ENCODE measurements at places on chromosomes 4 and X.

DNA sequence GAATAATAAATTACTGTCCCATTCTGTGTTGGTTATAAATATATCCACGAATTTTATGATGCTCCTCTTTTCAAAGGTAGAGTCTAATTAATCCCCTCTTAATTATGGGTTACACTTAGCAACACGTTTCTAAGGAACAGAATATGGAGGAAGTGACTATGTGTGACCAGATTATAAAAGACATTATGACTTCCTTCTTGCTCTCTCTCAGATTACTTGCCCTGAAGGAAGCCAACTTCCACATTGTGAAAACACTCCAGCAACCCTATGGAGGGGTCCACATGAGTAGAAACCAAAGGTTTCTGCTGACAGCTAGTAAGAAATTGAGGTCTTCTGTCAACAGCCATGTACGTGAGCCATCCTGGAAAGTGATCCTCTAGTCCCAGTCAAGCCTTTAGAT lies 59.3 kb downstream of the WDFY3 start:
- DNase-seq, result no peak

GRCh38 chrX:3462166-3462508 lies 115.7 kb upstream of the MXRA5 start:
- no peak for DNase-seq

DNA sequence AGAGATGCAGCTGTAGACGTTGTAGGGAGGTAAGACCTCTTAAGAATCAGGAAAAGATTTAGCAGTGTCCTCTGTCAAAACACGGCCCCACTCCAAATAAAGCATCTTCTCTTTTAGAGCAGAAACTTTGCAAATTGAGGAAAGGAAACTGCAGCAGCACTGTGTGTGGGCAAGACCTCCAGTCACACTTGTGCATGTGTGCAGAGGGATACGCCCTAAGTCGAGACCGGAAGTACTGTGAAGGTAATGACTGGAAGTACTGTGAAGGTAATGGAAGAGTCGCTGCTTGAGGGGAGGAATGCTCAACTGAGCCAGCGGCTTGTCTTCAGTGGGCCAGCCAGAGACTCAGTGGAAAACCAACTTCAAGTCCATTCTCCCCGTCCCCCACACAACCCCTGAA lies 46.5 kb downstream of the EGF start:
- no peak for DNase-seq

DNA sequence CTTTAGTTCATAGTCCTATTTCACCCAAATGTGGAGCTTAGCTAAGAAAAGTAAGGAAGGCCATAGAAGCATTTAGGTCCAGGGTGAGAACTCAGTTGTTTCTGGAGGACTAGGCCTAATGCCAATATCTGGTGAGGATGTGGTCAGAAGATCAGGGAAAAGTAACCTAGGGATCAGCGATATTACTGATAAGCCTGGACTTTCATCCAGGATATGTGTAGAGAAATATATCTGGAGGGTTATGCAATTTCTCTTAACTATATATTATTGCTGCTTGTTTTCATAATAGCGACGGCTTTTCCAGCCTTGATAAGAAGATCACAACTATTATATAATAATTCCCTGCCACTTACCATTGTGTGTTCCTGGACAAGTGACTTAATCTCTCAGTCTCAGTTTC lies 81.1 kb downstream of the FRAS1 start:
- DNase-seq, result no peak

- no peak for DNase-seq
Observed at GRCh38 chr4:2305766-2306501, 44.0 kb upstream of the MXD4 start.

DNA sequence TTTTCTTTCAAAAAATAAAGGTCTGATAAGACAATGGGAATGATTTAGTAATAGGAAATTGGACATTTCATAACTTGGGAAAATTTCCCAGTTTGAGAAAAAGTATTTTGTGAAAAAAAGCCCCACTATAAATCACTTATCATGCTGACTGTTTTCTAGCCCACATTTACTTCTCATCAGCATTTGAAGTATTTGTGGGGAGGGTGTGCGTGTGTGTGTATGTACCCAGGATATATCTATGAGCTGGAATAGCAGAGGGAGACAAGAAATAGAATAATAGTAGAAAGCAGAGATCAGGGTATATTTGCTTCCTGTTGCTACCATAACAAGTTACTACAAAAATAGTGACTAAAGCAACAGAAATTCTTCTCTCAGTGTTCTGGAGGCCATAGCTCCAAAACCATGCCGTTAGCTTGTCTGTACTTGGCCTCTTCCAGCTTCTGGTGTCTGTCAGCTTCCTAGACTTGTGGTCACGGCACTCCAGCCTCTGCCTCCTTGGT lies 139.8 kb downstream of the PTTG2 start:
- DNase-seq, result no peak

DNA sequence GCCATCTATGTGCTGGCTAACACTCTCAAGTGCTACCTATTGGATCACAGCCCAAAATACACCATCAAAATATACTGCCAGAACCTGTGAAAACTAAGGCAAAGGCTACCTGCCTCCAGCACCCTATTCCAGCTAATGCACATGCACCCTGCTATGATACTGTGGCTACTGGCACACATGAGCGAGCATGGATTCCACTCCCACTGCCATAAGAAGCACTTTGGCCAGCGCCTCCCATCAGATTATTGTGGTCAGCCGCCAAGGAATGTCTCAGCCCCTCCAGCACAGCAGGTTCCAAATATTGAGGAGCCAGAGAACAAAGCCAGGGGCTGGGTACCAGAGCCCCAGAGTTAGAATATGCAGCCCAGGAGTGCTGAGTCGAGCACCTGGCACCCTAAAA lies 32.5 kb upstream of the TMPRSS11F start:
- no peak for DNase-seq

DNA sequence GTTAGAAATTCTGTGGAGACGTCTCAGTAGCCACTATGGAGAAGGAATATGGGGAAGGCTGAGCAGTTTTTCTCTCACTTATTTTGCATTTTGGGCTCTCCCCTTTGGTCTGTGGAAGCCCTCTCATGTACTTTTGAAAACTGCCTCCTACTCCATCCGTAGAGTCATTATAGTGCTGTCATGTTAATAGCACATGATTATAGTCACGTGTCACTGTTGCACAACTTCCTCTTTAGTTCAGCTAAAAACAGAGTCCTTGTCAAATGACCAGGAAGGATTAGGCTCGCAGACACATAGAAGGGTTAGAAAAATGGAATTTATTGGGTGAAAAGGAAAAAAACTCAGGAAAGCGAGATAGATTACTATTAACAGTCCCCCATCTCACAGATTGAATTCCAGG lies 258.2 kb upstream of the CXorf51A start:
- no peak for DNase-seq

DNA sequence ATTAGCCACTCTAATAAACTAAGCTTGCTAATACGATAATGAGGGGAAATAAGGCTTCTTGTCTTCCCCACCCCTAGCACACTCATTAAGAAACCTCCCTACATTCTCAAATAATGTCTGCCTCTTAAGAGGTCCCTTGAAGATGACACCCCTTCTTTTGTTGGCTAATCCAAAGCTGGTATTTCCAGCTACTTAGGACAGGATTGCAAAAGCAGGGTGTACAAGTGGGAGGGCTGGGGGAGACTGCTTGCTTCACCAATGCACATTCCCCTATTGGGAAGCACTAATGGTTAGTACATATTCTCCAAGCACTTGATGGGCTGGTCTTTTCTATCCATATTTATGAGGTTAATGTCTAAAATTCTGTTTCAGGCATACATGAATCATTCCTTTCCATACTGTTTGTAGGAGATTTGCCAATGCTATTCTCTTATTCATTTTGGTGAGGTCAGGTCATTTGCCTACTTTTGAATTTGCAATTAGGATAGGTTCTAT lies 16.8 kb upstream of the TIMM8A start:
- DNase-seq, result no peak

DNA sequence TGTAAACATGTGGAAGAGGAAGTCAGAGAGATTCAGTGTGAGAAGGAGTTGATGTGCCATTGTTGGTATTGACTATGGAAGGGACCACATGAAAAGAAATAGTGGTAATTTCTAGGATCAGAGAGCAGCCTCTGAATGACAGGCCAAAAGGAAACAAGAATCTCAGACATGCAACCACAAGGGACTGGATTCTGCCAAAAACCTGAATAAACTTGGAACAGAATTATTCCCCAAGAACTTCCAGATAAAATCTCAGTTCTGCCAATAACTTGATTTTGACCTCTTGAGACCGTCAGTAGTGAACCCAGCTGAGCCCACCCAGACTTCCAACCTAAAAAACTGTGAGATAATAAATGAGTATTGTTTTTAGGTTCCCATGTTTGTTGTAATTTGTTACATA lies 653.6 kb upstream of the NR3C2 start:
- DNase-seq, result no peak

GRCh38 chrX:149286940-149287349 lies 218.2 kb downstream of the IDS start:
- DNase-seq, result no peak

- DNase-seq, result no peak
Observed at GRCh38 chrX:13732246-13733067, 2.0 kb downstream of the TRAPPC2 start.

GRCh38 chrX:45601052-45601451 lies 400.4 kb upstream of the DIPK2B start:
- no peak for DNase-seq

DNA sequence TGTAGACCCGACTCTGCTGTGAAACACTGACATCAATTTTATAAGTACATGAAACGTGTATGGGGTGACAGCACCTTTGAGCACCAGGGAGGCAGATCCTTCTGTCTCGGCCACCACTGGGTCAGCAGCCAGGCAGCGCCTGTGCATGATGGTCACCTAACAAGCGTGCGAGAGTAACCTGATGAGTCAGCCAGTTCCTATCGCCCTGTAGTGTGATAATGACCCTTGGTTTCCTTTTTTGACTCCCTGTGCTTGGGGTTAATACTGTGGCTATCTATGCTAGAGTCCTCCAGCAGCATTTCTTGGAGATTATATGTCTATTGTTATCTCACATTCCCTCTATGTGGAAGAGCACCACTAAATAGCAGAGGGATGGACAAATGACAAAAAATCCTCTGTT lies 101.6 kb downstream of the NPNT start:
- no peak for DNase-seq

- DNase-seq, result no peak
Observed at GRCh38 chr4:93092765-93093164, 735.8 kb upstream of the ATOH1 start.

- no peak for DNase-seq
Observed at GRCh38 chr4:83610729-83611128, 74.8 kb downstream of the GPAT3 start.

- no peak for DNase-seq
Observed at GRCh38 chr4:110510955-110511544, 35.1 kb downstream of the ENPEP start.

GRCh38 chr4:76809594-76810305 lies 88.2 kb downstream of the SOWAHB start:
- DNase-seq, result no peak

GRCh38 chrX:39196192-39197102 lies 395.2 kb downstream of the MID1IP1 start:
- no peak for DNase-seq

GRCh38 chr4:115228851-115229250 lies 115.4 kb upstream of the NDST4 start:
- DNase-seq, result no peak

DNA sequence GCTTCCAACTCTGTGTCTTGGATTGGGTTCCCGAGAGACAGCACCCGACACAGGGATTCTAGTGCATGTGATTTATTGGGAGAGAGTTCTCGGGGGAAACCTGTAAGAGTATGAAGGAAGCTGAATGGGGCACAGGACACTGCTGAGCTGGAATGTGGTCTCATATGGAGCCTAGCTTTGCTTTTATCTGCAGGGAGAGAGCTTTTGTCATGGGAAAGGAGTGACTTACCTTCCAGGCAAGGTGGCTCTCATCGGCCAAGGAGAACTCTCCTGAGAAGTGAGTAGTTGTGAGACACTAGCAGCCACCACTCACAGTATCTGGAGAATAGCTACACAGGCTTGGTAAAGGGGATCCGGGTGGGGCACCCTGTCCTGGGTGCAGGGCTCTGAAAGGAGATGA lies 124.5 kb downstream of the NHS start:
- no peak for DNase-seq

- DNase-seq, result peak; percentile 17
Observed at GRCh38 chr4:153684182-153684970, at the start of gene TLR2. Gene TLR2 (plus strand): TSS chr4:153684280. CDS start chr4:153702908, 18,628 bp downstream.

DNA sequence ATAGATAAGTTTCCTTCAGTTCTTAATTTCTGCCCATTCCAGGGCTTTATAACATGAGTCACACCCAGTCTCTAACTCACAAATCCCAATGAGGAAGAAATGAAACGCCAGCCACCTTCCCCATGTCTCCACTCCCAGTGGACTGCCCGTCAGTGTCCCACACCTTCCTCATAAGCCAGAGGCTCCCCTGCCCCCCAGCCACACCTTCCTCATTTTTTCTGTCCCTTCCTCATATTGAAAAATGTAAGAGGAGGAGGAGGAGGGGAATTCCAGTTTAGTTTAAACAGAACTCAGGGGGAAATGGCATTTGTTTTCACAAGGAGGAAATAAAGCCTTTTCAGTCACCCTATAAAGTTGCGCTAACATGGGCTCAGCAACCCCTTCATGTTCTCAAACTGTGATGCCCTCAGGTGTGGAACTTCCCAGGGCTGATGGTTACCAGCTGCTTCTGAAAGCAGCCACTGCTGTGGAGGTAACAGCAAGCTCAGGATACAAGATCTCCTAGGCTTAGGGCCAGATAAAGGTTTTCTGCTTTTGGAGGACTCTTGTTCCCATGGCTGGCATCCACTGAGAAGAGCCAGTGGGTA lies 97.8 kb downstream of the PARM1 start:
- no peak for DNase-seq

- DNase-seq, result no peak
Observed at GRCh38 chrX:3290561-3290960, 55.9 kb downstream of the MXRA5 start.

DNA sequence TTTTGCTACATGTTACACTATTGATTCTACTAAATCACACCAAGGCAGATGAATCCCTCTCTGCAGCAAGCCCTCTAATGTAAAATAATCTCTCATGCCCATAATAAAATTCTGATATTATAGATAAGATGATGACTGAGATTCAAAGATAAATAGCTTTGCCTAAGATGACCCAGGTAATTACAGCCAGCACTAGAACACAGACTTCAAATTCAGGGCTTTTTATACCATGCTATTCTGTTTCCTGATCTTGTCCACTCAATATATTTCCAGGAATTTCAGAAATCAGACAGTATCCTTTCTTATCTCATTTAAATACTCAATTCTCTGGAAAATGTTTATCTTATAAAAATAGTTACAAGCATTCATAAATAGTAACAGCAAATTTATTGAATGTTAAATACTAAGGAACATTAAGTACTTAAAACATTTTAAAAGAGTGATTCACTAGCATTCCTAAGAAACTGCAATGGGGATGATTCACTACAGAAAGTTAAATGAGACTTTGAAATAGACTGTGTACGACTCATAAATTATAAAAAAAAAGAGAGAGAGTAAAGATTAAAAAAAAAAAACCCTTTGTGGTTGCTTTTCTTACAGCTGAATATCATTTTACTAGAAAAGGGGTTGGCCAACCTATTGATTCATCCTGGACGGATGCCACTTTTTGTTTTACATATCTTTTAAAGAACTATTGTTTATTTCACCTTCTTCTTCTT lies 45.8 kb upstream of the IL21 start:
- DNase-seq, result no peak

GRCh38 chr4:43485196-43485595 lies 592.7 kb downstream of the GRXCR1 start:
- no peak for DNase-seq

GRCh38 chr4:87192145-87192919 lies 28.1 kb downstream of the KLHL8 start:
- no peak for DNase-seq

GRCh38 chrX:148120999-148121623 lies 140.0 kb downstream of the FMR1NB start:
- DNase-seq, result no peak
